Thymus (tissue), 14 donors: ENCODE measurements at places on chromosomes 7 and 10.

GRCh38 chr7:64636386-64636785 is 29.5 kb upstream of the ZNF107 start:
- no peak for DNase-seq

DNA sequence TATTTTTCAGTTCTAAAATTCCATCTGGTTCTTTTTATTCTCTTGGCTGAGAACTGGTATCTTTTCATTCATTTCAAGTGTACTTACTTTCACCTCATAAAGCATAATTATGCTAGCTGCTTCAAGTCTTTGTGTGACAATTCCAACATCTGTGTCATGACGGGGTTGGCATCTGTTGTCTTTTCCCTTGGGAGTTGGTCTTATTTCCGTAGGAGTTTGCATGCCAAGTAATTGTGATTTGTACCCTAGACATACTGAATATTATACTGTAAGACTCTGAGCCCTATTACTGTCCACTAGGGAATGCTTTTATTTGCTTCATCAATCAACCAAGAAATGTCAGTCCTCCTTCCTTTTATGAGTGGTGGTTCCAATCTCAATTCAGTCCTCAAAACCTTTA is 24.6 kb upstream of the HUS1 start:
- no peak for DNase-seq

DNA sequence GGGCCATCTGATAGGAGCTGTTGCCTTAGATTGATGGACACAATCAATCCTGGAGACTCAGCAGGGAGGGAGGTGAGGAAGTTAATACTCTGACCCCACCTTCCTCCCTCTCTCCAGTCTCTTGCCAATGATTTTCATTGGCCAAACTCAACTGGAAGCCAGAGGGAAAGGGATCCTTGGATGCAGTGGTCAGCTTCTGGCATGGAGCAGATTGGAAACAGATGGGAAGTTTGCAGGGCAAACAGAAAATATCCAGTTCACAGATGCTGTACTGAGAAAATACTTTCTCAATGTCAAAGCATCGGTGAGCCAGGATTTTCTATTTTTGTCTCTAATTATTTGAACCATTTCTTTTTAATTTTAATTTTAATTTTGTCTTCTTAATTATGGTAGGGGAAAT is 170.8 kb downstream of the BBS9 start:
- no peak for DNase-seq

DNA sequence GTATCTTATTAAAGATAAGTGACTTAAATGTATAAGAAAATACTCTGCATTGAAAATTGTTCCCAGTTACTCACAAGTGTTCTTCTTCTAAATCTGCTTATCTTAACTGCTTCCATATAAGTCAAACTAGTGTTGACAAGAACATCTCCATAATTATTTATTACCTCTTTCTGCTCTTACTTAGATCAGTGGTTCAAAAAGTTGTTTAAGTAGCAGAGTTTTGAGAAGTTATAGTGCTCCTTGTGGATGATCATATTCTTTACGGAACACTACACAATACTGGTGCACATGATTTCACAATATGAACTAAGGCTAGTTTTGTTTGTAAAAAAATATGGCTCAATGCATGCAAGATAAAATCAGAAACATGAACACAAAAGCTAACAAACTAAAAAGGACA is 168.4 kb downstream of the SEMA3D start:
- no peak for DNase-seq

DNA sequence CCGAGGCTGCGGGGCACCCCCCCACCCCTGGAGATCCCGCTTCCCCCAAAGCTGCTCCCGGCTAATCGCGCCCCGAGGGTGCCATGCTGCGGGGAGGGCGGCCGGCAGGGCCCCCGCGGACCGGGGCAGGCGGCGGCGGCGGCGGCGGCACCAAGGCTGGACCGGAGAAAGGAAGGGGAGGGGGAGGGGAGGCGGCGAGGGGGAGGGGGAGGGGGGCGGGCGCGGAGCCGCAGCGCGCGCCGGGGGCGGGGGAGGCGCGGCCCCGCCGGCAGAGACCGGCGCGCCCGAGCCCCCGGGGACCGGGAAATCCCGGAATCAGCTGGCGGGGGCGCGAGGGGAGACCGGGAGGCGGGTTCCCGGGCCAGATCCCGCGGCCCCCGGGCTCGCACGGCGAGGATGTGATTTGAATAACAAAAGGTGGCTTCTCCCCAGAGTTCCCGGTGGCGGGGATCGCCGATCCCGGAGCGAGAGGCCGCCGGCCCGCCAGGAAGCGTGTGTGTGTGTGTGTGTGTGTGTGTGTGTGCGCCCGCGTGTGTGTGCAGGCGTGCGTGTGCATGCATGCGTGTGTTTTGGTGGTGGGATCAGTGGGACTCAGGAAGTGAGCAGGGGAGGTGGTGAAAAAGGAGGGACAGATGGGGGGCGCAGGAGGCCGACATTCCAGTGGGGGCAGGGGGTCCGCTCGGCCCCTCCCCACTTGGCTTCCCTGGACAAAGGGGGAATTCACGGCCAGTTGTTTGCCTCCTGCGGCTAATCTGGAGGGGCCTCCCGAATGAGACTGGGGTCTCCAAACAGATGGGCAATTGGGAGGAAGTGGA is 99.5 kb downstream of the HIP1 start:
- peak; percentile 42 for DNase-seq

- DNase-seq, result no peak
Measured at GRCh38 chr7:81036057-81036456, 117.2 kb upstream of the SEMA3C start.

DNA sequence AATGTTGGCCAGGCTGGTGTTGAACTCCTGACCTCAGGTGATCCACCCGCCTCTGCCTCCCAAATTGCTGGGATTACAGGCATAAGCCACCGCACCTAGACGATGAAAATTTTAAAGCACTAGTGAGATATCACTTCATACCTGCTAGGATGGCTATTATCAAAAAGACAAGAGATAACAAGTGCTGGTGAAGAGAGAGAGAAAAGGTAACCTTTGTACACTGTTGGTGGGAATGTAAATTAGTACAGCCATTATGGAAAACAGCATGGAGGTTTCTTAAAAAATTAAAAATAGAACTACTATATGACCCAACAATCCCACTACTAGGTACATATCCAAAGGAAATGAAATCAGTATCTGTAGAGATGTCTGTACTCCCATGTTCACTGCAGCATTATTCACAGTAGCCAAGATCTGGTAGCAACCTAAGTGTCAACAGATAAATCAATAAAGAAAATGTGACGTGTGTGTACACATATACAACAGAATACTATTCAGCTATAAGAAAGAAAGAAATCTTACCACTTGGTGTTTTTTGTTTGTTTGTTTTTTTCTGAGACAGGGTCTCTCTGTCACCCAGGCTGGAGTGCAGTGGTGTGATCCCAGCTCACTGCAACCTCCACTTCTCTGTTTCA is 12.5 kb downstream of the MMS19 start:
- DNase-seq, result no peak

GRCh38 chr7:131046246-131046645 is 281.4 kb upstream of the MKLN1 start:
- no peak for DNase-seq

DNA sequence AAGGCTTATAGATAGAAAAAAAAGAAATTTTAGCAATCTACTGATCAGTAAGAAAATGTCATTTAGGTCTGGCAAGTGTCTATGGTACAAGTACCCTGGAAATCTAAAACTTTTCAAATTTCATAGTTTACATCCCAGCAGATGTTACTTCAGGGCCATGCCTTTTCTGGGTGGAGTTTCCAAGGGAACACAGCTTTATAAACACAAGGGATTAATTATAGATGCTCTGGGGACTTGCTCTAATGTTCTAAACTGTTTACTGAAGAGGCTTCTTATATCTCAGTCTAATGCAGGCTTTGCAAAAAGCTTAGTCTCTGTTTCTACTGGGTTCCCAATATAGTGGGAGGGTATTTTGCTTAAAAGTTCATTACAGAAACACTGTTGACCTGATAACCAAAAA is 3.1 kb downstream of the CD36 start:
- no peak for DNase-seq

DNA sequence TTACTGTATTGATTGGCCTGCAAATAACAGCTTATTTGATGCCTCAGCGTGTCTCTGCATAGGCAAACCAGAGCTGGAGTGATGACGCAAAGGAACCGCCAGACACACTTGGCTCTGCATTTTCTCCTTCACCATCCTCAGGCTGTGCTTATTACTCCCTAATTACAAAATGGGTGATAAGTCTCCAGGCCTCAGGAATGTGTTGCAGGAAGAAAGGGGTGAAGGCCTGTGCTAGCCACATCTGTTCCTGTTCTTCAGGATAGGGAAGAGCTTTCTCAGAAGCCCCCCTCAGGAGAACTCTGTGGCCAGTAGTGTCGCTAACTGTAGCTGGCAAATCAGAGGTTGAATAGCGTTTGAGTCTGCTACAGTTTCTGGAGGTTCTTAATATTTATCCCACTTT is 5.1 kb downstream of the TDRD1 start:
- DNase-seq, result no peak
